CD4-positive, alpha-beta T cell treated with Interleukin-10 for 1 hour (primary cell): ENCODE measurements at places on chromosomes 16 and 17.

DNA sequence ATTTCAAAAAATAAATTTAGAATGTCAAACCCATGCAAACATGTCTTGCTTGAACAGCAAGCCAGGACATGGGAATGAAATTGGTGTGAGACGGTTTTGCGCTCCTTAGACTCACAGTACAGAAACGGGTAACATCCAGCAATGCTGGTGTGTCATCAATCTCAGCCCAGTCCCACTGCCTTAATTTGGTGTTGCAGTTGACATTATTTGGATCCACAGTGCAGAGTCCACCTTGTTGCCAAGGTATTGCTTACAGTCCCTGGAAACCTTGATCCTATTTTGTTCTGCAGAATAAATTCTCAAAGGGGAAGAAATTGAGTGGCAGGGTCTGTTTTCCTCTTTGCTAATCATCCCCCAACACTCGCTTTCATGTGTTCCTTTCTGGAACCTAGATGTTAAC, 311.6 kb upstream of the MON1B start:
- DNase-seq: no peak

DNA sequence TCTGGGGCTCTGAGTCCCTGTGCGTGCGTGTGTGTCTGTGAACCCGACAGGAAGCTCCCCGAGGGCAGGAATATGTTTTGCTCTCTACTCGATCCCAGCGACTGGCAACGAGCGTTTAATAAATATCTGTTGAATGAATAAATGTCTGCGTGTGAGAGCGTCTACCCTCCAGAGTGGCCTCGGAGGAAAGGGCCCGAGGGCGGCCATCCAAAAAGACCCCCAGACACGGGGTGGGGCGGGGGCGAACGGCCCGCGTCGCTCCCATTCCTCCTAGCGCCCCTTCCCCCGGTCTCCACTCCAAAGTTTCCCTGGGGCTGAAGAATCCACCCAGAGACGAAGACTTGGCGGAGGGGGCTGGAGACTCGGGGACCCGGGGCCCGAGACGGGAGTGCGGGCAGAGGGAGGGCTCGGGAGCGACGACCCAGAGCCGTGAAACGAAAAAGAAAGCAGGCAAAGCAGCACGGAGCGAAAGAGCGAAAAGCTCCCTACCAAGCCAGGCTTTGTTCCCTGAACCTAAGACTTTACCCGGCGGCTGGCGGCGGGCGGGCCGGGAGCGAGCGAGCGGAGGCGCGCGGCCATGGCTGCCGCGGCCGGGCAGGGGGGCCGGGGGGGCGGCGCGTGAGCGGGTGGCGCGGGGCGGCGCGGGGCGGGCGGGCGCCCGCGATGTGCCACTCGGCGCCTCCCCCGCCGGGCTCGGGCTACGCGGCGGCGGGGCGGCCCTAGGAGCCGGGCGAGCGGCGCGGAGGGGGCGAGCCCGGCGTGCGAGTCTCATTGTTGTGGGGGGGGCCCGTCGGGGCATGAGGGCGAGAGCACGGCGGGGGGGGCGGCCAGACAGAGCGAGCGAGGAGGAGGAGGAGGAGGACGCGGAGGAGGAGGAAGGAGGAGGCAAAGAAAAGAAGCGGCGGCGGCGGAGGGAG, at the start of gene MLLT6:
TSS of gene MLLT6 (plus strand) at position 668 of the 917 bp plus-strand sequence. CDS start 360 bp downstream, outside the sequence.
- DNase-seq: peak; percentile 88

DNA sequence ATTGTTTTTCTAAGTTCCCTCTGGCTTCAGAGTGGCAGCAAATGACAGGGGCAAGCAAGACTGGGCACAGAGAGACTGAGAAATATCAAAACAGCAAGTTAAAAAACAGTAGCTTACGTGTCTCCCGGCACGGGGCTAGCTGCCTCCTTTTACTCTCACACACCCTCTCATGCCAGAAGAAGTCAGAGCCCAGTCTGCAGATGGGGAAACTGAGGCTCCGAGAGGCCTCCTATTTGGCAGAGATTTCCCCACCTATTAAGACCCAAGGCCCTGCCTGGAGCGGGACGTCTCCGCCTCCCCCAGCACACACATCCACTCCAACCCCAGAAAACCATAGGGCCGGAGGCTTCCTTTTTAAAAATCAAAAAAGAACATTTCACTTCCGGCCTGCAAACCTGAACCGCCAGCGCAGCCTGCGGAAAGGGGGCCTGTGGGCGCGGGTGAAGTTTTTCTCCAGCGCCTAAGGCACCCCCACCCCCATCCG, 832 bp downstream of the CARHSP1 start:
- peak; percentile 13 for DNase-seq

GRCh38 chr16:10738231-10739077, 5.2 kb upstream of the NUBP1 start:
- DNase-seq: peak; percentile 30

DNA sequence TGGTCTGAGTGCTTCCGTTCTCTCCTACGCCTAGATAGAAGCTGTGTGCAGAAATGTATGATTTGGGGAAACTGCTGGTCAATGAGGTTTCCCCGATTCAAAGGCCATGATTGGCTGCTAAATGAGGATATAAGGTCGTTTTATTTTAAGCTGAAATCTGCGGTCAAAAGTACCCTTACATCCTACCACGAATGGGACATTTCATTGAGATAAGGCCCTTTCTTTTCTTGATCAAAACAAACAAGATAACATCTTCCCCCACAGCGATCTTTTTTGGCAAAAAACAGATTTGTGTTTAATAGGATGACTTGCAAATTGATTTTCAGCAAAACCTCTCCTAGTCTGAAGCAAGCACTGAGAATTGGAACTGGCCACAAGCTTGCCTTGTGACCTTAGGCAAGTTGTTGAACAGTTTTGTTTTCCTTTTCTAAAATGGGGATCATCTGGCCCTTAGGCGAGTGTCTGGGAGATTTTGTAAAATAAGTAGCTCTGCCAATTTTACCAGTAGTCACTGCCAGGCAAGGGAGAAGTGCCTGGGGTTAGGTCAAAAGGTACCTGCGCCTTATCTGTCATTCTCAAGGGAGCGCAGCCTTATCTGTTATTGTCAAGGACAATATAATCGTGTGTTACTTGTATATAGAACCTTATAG, 635 bp downstream of the SCPEP1 start:
- peak; percentile 15 for DNase-seq

DNA sequence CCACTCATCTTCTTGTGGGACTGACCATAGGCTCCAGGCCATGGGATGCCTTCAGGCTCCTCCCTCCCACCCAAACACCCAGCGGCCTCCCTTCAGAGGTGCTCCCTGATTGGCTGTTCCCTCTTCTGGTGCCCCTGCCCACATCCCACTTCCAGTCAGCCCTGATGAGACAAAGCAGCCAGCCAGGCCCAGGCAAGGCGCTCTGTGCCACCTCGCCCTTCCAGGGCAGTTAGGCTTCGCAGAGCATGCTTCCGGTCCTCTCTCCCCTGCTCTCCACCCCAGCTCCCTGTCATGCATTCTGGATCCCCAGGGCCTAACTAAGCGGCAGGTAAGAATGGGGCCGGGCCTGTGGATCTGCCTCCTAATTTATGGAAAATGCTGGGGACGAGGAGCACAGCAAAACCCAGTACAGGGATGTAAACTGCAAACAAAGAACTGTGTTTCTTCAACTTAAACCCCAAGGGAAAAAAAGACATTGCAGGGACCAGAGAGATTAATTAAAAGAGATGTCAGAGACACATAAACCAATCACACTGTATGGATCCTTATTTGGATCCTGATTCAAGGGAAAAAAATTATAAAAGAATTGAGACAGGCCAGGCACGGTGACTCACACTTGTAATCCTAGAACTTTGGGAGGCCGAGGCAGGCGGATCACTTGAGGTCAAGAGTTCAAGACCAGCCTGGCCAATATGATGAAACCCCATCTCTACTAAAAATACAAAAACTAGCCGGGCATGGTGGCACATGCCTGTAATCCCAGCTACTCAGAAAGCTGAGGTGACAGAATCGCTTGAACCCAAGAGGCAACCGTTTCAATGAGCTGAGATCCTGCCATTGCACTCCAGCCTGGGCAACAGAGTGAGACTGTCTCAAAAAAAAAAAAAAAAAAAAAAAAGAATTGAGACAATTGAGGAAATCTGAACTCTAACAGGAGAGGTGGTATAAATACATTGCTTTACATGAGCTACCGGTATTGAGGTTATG, 26.0 kb downstream of the ZDHHC7 start:
- DNase-seq: no peak

- no peak for DNase-seq
Measured at GRCh38 chr16:65757064-65757463, 609.4 kb upstream of the CDH5 start.

DNA sequence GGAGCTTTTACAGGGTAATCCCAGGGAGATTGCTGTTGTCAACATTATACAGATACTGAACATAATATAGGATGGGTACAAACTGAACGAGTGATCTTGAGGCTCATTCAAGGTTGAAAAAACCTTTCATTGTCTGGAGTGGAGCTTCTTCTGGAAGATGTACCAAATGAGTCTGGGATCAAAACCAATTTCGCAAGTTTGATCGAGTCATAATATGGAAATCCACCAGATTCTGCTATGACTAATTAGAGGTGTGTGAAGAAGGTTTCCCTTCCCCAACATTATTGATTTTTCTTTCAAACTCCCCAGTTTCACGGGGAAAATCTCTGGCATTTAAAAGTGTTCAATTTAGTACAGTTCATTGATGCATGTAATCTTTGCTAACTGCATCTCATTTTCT, 324.1 kb downstream of the ZFHX3 start:
- no peak for DNase-seq

GRCh38 chr17:80720610-80721577, 176.3 kb downstream of the RPTOR start:
- DNase-seq: peak; percentile 70

GRCh38 chr17:76048025-76048605, 21.0 kb upstream of the EVPL start:
- no peak for DNase-seq

- no peak for DNase-seq
Measured at GRCh38 chr16:55492756-55493380, 13.9 kb downstream of the MMP2 start.

- no peak for DNase-seq
Measured at GRCh38 chr17:57559226-57559625, 185.9 kb downstream of the CCDC182 start.

GRCh38 chr17:67217446-67217845, 27.6 kb downstream of the HELZ start:
- DNase-seq: no peak

GRCh38 chr16:27217256-27217655, 13.9 kb downstream of the KDM8 start:
- no peak for DNase-seq

DNA sequence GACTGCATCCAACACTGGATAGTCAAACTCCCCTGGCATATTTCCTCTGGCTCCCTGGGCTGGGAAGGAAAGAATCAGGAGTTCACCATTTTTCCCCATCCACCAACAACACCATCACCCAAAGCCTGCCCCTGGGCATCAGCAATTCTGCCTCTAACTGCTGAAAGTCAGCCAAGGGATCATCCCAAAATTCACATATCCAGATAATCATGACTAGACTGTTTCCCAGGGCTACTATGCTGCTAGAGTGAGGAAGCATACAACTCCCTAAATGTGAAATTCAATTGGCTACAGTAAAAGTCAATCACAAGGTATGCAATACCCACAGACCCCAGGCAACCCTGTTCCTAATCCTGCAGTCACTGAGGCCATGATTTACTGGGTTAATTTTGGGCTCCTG, 230.6 kb downstream of the C16orf95 start:
- DNase-seq: no peak

- no peak for DNase-seq
Measured at GRCh38 chr16:79970551-79971236, 370.2 kb upstream of the MAF start.

DNA sequence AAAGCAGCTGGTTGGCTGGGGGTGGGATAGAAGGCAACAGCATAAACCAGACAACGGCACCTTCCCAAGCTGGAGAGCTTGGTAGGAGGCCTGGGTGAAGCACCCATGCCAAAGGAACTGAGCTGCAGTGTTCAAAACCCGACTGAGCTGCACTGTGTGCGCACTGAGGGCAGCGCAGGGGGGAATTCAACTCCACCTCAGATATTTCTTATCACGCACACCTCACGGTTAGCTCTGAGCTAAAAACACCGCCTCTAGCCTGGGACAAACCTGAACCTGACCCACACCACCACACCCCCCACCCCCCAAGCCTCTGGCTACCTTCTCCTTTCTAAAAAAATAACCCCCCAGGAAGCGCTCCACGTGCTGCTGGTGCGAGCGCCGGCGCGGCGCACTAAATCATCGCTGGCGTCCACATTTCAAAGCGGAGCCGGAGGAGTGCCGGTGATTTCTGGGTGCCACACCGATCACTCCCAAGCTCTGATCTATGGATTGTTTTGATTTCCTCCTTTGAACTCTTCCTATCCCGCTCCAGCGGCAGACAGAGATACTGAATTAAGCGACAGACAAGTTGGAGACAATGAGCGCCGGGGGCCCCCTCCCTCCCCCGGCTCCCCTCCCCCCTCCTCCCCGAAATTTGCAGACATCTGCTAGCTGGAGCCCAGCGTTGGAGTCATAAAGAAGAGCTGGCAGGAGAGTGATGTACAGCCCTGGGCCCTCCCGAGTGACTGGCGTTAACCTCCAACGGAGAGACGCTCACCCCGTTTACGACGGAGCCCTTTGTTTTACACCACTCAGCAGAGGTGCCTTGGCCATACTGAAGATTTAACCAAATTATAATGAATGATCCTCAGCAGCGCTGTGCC, 85.0 kb downstream of the NOG start:
- no peak for DNase-seq
